ENCODE measurements at places on chromosomes 11 and 22.

DNA sequence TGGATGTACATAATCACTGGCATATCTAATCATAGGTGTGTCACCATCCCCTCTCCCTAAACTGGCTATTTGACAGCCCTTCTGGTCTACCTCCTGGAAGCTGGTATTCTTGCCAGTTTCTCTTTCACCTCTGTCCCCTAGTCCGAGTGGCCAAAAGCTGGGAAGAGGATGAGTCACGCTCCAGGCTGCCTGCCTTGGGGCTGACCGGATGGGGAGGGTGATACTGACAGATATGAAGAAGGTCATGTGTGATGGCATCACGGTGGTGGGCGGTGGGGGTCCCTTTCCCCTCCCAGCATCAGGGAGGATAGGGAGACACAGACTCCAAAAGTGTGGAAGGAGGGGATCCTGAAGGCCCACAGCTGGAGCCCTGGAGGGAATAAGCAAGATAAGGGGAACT, 4.8 kb downstream of the OAF start:
- no peak for DNase-seq

- DNase-seq = no peak
Measured at GRCh38 chr11:64058494-64058893, 22.8 kb downstream of the FLRT1 start.

- no peak for DNase-seq
Measured at GRCh38 chr11:115980337-115981103, 476.3 kb upstream of the CADM1 start.

GRCh38 chr11:67504950-67505581, at the start of gene PITPNM1:
Gene PITPNM1 (minus strand): TSS chr11:67505363. CDS start chr11:67504180, 1,183 bp downstream.
- no peak for DNase-seq

DNA sequence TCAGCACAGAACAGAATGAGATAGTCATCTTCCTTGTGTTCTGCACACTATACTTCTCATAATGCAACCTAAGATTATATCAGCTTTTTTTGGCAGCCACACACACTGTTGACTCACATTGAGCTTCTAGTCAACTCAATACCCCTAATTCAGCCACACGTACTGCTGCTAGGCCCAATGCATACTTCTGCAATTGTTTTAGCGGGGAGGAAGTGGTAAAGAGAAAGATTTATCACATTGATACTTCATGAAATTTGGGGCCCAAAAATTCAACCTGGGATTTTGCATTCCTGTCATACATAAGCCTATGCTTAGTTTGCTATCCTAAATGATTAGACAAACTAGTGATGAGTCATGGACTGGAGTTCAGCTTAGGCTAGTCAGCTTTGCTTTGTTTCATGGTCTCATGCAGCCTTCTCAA, 8.6 kb upstream of the UPB1 start:
- no peak for DNase-seq

All from NCI-H2171 (cell line).